ENCODE measurements at places on chromosomes 12 and 14.

DNA sequence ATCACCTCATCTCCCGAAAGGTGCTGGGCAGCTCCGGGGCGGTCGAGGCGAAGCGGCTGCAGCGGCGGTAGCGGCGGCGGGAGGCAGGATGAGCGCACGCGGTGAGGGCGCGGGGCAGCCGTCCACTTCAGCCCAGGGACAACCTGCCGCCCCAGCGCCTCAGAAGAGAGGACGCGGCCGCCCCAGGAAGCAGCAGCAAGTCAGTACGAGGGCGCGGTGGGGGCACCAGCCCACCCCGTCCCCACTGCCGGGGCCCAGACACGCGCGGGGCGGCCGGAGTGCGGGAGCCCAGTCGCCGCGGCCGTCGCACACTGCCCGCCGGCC lies 862 bp downstream of the HMGA2 start:
- DNase-seq, result no peak

GRCh38 chr14:21721504-21721903 lies 47.9 kb upstream of the OR4E1 start:
- no peak for DNase-seq

- no peak for DNase-seq
Observed at GRCh38 chr14:35368139-35368460, 36.4 kb downstream of the NFKBIA start.

GRCh38 chr14:95293449-95293848 lies 26.3 kb downstream of the CLMN start:
- DNase-seq, result no peak

DNA sequence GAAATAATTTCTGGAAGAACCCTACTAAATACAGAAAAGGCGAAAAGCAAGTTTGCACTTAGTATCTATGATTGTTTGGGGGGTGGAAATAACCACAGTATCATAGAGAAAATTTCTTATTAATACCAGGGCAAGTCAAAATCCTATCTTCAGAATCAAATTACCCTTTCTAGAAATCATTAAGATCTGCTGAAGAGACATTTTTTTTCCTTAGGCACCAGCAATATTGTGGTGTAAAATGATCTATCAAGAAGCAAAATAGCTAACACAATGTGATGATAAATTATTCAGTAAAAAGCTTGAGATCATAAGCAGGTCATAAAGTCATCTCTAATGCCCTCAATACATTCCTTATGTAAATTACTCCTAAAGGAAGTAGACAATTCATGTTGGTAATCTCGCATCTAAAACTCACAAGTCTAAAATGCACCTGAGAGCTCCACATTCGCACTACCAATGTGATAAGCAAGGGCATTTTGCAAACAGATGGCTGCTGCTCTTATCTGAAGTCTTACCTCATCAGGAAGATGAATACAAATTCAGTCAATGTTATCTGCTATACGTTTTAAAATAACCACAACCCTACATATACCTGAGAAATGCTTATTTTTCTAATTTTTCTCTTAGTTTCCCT lies 14.6 kb downstream of the HEATR5A start:
- no peak for DNase-seq

- DNase-seq, result no peak
Observed at GRCh38 chr12:11927286-11927935, 143.3 kb upstream of the BCL2L14 start.

GRCh38 chr14:89067293-89067972 lies 243.0 kb downstream of the TTC8 start:
- no peak for DNase-seq

DNA sequence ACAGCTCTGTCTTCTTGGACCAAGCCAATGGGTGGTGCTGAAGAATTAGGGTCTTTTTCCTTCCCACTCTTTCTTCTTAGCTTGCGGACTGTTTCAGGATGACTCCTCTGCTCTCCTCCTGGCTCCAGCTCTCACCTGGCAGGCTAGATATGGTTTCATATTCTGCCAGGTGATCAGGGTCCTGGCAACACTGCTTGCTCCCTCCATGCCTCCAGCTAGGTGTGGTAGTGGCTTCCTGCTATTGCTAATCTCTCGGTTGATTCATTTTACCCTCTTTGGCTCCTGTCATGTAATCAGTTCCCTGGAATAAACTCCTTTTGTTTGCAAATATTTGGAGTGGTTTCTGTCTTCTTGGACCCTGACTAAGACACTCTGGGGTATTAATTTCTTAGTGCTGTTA lies 4.3 kb upstream of the GZMH start:
- DNase-seq, result no peak

GRCh38 chr12:115716551-115716950 lies 560.9 kb downstream of the MED13L start:
- no peak for DNase-seq

DNA sequence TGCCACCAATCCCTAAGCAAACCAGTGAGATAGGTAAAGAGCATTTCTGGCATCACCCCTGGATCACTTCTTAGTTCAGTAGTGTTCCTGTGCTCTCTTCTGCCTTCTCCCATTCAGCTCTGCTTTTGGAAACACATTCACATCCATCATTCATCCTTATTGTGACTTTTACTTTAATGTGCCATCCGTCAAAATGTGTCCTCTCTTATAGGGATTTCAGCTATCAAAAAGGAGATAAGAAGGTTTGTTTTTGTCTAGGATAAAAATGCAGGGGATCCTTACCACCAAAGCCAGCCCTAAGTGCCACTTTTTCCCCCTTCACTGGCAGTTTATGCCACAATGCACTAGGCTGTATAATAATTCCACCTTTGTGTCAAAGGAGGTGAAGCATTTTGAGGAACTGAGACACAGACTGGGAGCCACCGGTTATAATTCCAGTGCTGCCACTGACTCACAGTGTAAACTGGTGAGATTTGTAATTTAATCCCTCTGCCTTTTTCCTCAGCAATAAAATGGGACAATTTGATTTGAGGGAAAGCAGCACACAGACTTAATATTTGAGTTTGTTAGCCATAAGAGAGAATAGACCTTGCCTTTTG lies 158.6 kb downstream of the PAX9 start:
- DNase-seq, result no peak

- no peak for DNase-seq
Observed at GRCh38 chr14:99262977-99263448, 9.0 kb downstream of the BCL11B start.

- DNase-seq, result no peak
Observed at GRCh38 chr14:100903672-100904185, at the start of gene RTL1. Gene RTL1, minus strand, starts transcription at chr14:100903722. Its CDS starts 18,934 bp downstream, at chr14:100884788.

DNA sequence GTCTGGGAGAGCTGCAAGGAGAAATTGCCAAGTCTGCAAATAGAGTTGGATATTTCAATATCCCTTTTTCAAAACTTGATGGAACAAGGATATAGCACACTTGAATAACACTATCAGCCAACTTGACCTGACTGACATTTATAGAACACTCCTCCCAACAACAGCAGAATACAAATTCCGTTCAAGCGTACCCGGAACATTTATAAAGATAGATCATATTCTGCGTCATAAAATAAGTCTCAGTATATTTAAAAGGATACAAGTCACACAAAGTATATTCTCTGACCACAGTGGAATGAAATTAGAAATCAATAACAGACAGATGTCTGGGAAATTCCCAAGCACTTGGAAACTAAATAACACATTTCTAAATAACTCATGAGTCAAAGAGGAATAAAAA lies 29.0 kb upstream of the MEG3 start:
- no peak for DNase-seq

- DNase-seq, result no peak
Observed at GRCh38 chr12:46386877-46387629, 14.5 kb upstream of the SLC38A2 start.

DNA sequence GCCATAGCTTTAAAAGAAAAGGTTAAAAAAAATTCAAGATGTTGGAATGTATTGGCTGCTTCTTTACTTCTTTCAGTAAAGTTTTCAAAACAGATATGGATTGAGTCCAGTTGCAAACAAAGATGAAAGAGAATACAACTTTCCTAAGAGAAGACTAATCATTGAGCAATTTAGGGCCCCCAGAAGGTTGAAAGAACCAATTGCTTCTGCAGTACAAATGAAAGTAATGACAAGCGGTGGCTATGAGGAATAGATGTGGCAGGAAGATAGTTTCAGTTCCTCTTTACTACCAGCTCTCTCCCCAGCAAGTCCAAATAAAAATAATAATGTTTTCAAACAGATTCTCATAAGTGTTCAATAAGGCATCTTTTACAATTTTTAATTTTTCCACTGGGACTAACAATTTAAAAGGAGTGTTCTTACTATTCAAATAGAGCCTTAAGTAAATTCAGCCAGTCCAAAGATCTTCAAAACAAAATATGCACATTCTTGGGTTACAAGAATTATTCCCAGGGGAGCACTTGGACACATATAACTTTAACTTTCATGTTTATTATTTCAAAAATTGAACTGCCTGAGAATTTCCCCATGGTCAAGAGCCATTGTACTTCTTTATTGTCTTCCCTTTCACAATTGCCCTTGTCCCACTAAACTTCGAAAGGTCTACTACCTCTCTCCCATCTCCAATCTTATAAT lies 62.3 kb upstream of the PPP1R12A start:
- no peak for DNase-seq

DNA sequence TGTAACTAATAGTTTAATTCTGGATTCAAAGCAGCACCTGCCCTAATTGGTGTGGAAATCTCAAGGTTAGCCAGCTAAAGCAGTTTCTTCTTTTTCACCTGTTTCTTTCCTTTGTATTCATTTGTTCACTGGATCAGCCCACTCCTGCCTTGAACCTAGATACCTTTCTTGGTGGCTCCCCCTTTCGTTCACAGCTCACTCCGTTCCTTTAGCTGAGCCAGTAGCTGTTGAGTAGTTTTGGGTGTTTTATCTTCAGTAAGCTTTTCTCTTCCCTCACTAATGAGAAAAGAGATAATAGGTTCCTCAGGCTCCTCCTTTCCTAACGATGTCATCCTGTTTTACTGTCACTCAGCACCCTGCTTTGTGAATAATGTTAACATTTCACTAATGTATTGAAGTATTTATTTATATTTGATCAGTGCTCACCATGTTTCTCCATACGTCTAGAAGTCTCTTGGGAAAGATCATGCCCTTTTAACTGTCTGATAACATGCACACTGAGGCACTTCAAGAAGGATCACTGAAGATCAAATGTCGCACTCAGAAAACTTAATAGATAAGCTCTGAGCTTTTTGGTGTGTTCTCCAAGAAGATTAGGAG lies 121.1 kb downstream of the TGFB3 start:
- no peak for DNase-seq

- DNase-seq, result no peak
Observed at GRCh38 chr12:67222302-67222701, 46.9 kb upstream of the CAND1 start.

GRCh38 chr12:123906711-123907420 lies 65.8 kb downstream of the CCDC92 start:
- DNase-seq, result no peak

GRCh38 chr12:70686299-70686698 lies 49.1 kb upstream of the PTPRB start:
- DNase-seq, result no peak

DNA sequence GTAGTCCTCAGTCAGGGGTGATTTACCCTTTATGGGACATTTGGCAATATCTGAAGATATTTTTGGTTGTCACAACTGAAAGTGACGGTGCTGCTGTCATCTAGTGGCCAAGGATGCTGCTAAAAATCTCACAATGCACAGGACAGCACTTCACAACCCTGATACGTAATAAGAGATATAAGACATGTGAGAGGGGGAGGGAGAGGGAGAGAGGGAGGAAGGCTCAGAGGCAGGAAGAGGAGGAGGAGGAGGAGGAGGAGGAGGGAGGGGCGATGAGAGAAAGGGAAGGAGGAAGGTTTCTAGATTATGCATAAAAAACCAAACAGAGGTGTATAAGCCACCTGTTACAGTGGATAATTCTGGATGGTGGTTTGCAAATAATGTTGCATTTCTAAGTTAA lies 14.3 kb downstream of the MYL2 start:
- no peak for DNase-seq

GRCh38 chr14:40221428-40221827 lies 789.2 kb upstream of the FBXO33 start:
- no peak for DNase-seq

DNA sequence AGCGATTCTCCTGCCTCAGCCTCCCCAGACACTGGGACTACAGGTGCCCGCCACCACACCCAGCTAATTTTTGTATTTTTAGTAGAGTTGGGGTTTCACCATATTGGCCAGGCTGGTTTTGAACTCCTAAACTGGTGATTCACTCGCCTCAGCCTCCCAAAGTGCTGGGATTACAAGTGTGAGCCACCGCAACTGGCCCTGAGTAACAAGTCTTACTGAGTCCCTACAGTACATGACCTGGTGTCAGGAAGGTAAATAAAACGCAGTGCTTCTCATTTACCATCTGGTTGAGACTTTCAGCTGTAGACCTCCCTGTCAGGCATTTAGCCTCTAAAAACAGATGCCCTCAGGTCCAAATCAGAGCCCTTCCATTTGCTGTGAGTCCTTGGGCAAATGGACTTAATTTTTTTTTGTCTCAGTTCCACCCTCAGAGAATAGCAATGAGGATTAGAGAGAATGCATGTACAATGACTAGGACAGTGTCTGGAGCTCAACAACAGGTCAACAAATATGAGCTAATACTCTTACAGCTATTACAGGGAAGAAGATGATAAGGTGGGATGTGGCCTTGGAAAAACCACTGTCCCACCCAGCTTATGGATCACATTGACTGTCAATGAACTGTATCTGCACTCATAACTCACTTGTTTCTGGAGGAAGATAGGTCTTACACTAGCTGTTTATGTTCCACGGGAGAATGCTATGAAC lies 70.5 kb downstream of the PHLDA1 start:
- no peak for DNase-seq

GRCh38 chr12:2333491-2334195 lies 280.9 kb downstream of the CACNA1C start:
- no peak for DNase-seq

DNA sequence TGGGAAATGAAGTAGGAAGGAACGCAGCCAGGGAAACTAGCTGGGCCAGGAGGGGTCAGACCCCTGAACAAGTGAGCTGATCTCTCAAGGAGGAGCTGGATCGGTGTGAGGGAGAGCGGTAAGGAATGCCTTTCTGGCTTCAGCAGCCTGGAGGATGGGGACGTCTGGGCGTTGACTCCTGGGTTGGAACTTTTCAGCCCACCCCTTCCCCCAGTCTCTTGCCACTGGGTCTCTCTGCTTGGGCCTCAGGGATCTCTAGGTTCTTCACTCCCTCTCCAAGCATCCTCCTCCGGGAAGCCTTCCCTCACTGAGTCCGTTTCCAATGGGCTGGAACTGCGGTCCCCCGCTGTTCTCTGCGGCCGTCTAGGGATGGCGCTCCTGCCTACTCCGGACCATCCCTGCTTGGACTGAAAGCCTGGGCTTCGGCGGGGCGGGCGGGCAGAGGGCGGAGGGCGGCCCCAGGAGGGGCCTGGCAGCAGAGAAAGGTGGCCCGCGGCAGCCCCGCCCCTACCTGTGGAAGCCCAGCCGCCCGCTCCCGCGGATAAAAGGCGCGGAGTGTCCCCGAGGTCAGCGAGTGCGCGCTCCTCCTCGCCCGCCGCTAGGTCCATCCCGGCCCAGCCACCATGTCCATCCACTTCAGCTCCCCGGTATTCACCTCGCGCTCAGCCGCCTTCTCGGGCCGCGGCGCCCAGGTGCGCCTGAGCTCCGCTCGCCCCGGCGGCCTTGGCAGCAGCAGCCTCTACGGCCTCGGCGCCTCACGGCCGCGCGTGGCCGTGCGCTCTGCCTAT lies at the start of gene KRT7:
Gene KRT7 (plus strand): TSS at position 570 of the 788 bp plus-strand sequence. CDS start 54 bp downstream, at position 624.
- DNase-seq, result no peak

GRCh38 chr12:57632073-57632957 lies 686 bp downstream of the B4GALNT1 start:
- DNase-seq, result no peak

GRCh38 chr14:75711105-75711795 lies 50.2 kb downstream of the TTLL5 start:
- no peak for DNase-seq
